ENCODE measurements at places on chromosomes 4 and X.

DNA sequence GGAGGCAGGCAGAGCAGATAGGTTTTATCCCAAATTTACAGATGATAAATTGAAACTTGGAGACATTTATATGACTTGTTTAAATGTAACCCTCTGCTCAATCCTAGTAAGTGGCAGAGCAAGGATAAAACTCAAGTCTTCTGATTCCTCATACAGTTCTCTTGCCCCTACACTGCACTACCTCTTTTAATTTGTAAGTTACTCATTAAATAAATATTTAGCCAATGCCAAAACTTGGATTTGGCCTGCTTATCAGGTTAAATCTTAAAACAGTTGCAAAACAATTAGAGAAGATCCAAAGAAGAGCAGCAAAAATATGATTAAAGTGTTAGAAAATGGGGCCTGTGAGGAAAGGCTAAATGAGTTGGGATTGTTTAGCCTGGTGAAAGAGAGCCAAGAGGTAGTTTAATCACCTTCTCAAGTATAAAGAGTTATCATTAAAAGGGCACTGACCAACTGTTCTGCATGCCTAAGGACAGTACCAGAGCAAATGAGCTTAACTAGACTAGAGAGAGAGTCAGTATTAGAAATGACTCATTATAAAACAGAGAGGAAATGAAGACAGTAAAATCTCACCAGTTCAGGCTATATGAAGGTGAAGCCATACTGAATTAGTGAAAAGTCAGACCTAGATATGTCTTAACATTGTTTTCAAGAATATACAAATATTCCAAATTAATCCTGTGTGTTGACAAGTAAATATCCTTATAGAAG, 146.3 kb downstream of the GRIA3 start:
- DNase-seq = no peak

- DNase-seq = no peak
Observed at GRCh38 chr4:146367347-146367746, 153.0 kb downstream of the REELD1 start.

GRCh38 chr4:75671802-75672421, 1.3 kb downstream of the G3BP2 start:
- no peak for DNase-seq

DNA sequence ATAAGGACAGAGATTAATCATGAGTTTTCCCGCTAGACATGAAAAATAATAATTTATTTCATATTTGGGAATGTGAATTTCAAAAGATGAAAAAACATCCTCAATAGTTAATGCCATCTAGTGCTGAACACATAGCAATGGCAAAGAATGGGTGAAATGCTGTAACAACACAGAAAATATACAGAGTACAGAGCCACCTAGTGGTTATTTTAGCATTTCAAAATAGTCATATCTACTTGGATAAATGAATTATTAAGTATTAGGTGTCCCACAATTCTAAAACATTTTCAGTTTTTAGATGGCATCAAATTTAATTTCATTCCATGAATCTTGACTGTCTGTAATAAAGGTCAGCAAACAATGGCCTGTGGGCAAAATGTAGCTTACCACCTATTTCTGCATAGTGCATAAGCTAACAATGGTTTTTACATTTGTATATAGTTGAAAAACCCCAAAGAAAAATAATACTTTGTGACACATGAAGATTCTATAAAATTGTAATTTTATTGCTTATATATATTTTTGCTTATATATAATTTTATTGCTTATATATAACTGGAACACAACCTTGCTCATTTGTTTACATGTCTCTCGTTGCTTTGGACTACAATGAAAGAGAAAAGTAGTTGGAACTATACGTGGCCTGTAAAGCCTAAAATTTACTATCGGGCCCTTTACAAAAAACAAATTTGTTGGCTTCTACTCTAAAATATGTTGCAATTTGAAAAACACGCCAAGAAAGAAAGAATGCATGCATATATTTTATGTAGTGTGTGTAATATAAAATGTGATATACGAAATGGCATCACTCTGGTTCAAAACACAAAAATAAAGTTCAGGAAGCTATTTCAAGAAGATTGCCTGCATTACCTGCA, 99.1 kb upstream of the FAM47C start:
- DNase-seq = peak; percentile 12

GRCh38 chr4:8120501-8120900, 38.1 kb downstream of the ABLIM2 start:
- no peak for DNase-seq

GRCh38 chr4:62495032-62495431, 1294.9 kb downstream of the ADGRL3 start:
- no peak for DNase-seq

DNA sequence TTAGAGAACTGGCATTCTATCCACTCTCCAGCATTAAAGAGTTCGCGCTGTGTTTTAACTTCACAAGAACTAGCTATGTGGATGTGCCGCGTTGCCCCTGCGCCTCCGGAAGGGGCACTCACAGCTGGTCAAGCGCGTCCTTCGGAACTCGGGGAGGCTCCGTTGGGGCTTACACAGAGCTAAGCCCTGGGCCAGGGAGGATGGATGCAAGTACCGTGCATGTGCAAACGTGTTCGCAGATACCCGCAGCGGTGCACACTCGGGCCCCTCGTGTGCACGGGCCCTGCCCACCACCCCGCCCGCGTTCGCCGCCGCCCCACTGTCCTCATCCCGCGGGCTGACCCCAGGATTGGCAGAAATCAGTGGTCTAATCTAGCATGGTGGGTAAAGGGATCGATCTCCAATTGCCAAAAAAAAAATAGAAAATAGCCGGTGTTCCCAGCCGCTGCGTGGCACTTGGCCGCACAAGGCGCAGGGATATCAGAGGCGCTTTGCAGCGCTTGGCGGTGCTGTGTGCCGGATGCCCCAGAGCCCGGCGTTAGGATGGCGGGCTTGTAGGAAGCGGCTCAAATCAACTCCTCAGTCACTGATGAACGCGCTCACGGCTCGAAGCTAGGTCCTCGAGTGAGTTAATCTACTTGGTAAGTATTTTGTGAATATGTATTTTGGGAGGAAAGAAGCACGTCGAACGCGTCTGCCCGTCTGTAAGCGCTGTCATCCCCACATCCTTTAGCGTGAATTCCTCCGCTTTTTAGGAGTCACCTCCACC, 989 bp upstream of the PCDH10 start:
- no peak for DNase-seq

GRCh38 chrX:905848-906566, 275.4 kb downstream of the SHOX start:
- peak; percentile 60 for DNase-seq

GRCh38 chrX:30814978-30815377, 74.1 kb downstream of the TAB3 start:
- DNase-seq = no peak

DNA sequence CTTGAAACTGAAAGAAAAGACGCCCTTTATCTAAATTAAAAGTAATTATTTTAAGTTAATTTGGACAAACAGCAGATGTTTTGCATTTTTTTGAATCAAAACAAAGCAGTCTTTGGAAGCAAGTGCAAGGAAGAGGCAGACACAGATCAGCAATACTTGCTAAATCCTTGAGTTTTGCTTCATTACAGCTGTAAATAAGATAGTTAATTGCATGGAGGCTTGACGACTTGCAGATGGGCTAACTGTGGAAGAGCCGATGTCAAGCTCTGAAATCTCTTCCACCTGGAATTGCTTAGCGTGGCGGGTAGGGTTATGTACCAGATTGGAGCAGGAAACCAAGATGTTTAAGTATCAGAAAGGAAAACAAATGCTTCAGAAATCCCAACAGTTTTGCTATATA, 148.8 kb downstream of the POLA1 start:
- no peak for DNase-seq

GRCh38 chr4:26175905-26176470, 144.8 kb upstream of the RBPJ start:
- DNase-seq = no peak

DNA sequence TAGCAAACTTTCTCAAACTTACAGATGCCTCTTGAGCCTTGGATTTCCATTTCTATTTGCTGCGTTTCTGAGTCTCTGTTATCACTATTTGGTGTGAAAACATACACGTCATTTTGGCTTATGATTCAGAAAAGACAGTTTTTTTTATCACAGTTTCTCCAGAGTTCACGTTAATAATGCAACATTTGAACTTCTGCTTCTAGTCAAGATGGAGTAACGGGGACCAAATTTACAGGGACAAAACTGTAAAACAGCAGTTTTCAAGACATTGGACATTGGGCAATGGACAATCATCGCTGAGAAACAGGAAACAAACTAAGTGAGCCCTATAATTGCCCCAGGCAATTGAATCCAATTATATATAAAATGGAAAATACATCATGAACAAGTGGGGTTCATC, 36.2 kb upstream of the TASL start:
- no peak for DNase-seq

GRCh38 chr4:6892190-6892908, 17.3 kb upstream of the TBC1D14 start:
- DNase-seq = no peak

DNA sequence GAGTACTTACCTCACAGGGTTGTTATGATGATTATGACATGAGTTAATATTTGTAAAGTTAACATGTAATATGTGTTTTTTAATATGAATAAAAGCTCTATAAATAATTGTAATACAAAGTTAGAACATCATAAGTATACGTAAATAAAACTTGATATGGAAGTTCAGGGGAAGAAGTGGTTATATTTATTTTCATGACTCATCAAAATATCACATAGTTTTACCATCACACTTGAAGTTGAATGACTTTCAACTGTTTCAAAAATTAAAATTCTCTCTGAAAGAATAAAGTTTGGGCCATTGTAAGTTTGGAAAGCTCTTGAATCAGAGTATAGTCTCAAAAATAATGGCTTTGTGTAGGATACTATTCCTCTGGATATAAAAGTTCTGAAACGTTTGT, 8.3 kb downstream of the SH2D1A start:
- no peak for DNase-seq

- no peak for DNase-seq
Observed at GRCh38 chr4:88969271-88969670, 87.7 kb downstream of the FAM13A start.

DNA sequence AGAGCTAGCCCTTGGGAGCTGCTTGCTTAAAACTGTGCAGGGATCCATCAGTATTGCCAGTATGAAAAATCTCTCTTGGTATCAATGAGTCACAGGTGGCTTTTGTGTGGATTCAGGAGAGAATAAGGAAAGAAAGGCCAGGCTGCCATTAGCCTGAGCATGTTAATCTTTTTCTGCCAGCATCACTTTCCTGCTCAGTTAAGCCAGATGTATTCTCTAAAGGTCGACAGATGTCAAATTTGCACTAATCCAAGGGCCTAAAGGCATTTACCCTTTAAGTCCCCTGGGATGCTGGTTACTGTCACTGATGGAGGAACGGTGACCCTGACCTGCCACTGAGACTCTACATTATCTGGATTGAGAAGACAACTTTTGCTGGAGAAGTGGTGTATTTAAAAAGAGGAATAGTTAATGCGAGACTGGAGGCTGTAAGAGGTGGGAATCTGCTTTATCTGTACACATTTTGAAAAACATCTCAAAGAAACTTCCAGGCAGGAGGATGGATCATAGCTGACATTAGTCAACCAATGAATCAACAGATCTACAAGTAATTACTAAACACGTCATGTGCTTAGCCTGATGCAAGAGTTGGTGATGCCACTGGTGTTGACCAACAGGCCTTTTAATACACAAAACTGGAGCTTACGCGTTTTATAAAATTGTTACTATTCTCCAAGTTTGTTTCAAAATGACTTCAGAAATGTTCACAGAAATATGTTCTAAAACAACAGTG, 241.4 kb upstream of the ANXA3 start:
- DNase-seq = no peak

DNA sequence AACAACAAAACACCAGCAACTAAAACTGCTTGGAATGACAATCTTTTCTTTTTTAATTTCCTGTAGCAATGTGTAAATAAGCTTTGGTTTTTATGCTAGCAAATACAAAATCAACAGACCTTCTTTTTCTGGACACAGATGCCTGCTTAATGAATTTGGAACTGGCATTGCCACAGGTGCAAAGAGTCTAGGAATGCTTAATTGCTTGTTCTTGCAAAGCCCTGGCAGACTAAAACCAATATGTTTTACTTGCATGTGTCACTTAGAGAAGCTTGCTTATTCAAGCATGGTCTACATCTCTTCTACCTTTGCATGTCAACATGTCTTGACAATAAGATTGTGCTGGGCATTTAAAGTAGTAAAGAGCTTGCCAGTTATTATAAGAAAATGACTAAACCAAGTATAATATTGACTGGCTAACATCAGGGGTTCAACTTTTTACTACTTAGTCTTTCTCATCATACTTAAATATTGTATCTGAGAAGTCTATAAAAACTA, 656.7 kb upstream of the NDST4 start:
- no peak for DNase-seq

DNA sequence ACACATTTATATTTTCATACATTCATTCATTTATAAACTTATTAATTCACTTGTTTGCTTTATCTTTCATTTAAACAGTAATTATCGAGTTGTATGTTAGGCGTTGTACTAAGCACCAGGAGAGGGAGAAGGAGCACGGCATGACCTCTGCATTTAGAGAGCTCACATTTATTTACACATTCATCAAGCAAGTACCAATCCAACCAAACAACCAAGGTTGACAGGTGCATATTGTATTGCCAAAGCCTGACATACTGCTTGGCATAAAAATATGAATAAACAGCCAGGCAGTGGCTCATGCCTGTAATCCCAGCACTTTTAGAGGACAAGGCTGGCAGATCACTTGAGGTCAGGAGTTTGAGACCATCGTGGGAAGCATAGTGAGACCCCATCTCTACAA, 37.0 kb upstream of the CLNK start:
- DNase-seq = no peak

GRCh38 chr4:8652181-8653078, 59.9 kb downstream of the CPZ start:
- DNase-seq = no peak

DNA sequence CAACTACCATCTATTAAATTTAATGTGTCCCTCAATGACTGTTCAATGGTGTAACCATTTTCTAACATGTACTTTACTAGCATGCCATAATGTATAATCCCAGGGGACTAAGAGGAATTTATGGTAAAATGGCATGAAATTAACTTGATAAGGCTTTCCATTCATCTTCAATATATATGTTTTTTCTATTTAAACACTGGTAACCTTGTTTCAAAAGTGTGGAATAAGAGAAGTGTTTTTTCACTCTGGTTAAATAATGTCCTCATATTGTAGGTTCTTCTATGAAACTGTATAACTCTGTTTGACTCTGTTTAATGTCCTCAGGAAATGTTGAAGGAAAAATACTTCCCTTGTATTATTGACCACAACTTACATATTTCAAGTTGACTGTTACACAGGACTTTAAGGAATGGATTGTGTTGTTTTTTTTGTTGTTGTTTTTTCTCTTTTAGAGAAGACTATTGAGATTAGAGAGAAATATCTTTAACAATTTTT, 113.8 kb upstream of the ARSJ start:
- DNase-seq = no peak

- DNase-seq = no peak
Observed at GRCh38 chrX:111431001-111431400, 19.0 kb upstream of the DCX start.

DNA sequence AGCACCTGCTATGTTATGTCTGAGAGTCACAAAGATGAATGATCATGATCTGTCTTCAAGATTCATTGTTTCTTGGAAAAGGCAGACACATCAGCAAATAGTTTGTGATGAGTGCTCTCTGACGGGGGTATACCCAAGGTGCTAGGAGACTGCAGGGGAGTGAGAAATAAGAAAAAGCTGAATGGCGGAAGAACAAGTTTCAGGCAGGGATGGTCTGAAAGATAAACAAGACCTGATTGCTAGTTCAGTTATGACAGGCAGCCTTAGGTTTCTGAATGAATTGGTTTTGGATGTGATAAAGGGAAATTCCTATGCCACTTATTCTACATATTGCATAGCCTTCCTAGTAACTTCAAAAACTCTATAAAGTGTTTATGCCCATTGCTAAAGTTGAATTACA, 327.0 kb upstream of the DKK2 start:
- no peak for DNase-seq

- DNase-seq = no peak
Observed at GRCh38 chr4:148164557-148164956, 277.7 kb downstream of the NR3C2 start.
